ENCODE measurements at places on chromosomes 2 and 18. TPM values are rescaled to one million over a fixed set of nuclear protein-coding genes. Genes with fewer than 3 reads are reported as not detected.

- no peak overlapping the region for H3K27ac ChIP-seq
- no peak overlapping the region for H3K4me3 ChIP-seq
- H3K36me3 ChIP-seq, result no peaks in the 10 kb centered on the region
- no peaks in the 10 kb centered on the region for H3K4me1 ChIP-seq
Measured at GRCh38 chr2:13916066-13916465, 716.5 kb upstream of the LRATD1 start.

DNA sequence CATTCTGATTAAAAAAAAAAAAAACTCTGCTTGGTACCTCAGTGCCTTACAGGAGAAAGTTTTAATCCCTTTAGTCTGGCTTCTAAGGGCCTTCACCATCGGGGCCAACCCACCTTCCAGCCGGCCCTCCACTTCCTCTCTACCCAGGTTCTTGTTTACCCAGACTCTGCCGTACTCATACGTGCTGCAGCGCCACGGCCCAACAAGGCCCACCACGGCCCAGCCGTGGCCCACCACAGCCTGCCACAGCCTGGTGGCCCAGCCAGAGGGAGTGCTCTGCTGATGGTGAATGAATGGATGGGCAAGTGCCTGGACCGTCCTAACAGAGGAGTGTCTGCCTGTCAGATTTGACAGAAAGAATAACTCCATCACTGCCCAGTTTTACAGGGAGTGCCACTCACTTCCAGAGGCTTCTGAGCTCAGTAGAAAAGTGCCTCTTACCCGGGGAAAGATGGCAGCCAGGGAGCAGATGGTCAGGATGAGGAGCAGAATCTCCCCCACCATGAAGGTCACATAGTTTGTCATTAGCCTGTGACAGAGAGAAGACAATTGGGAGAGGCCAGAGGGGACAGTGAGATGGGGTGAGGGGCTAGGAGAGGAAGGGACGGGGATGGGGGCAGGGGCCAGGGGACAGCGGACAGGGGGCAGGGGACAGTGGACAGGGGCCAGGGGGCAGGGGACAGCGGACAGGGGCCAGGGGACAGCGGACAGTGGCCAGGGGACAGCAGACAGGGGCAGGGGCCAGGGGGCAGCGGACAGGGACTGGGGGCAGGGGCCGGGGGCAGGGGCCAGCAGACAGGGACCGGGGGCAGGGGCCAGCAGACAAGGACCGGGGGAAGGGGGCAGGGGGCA, 38.2 kb downstream of the CENPO start:
- peaks cover 8% of the 10 kb centered on the region for H3K4me1 ChIP-seq
- DNase-seq, result peak; percentile 56
- no peaks in the 10 kb centered on the region for H3K27me3 ChIP-seq
- no peak overlapping the region for H3K27ac ChIP-seq
- H3K36me3 ChIP-seq, result peaks cover 40% of the 10 kb centered on the region
- H3K4me3 ChIP-seq, result no peak overlapping the region

- H3K4me1 ChIP-seq, result peaks cover 36% of the 10 kb centered on the region
- no peaks in the 10 kb centered on the region for H3K27me3 ChIP-seq
Measured at GRCh38 chr18:62715759-62716615, 646 bp downstream of the PHLPP1 start.

ARHGAP15 gene
- 6.0 TPM for total RNA-seq

- H3K36me3 ChIP-seq, result no peaks in the 10 kb centered on the region
- DNase-seq, result no peak
- no peaks in the 10 kb centered on the region for H3K27me3 ChIP-seq
- no peak overlapping the region for H3K4me3 ChIP-seq
Measured at GRCh38 chr2:216350214-216350791, 22.0 kb downstream of the MARCHF4 start.

IL36B gene
- total RNA-seq, result 7.9 TPM

DNA sequence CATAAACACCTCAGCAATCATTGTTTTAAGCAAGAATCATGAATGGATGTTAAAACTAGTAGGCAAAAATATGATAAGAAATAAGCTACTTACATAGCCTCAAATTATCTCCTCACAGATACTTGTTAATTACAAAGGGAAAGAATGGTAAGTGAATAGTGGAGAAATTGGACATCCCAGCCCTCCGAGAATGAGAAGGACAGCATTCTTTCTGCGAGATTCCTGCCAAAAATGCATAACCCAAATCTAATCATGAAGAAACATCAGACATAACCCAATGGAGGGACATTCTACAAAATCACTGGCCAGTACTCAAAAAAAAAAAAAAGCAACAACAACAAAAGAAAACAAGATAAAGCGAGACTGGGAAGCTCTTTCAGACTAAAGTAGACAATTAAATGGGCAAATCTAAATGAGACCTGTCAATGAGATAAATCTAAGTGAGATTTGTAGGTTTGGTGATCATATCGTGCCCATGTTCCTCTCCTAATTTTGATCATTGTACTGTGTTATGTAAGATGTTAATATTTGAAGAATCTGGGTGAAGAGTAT, 57.9 kb upstream of the GLI2 start:
- no peaks in the 10 kb centered on the region for H3K36me3 ChIP-seq
- H3K27me3 ChIP-seq, result peaks cover 4% of the 10 kb centered on the region
- no peak overlapping the region for H3K27ac ChIP-seq
- DNase-seq, result no peak
- peaks cover 6% of the 10 kb centered on the region for H3K4me1 ChIP-seq

DNA sequence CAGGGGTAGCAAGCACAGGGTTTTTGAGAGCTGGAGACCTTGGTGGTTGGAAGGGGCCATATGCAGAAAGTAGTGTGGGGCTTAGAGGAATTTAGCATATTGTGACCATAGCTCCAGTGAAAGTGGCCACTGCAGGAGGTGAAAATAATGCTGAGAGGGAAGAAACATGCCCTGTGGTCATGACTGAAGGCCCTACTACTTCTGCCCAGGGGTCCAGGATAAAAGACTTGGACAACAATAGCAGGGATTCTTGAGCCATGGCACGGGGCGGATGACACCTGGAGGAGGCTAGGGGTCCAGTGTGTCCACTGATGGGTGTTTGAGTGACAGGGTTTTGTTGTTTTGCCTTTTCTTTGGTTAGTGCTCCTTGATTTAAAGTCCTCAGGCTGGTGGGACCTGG, 694.6 kb downstream of the CPS1 start:
- no peak overlapping the region for H3K4me3 ChIP-seq
- no peak overlapping the region for H3K27ac ChIP-seq
- no peaks in the 10 kb centered on the region for H3K27me3 ChIP-seq

INO80B gene
- total RNA-seq, result 31.9 TPM

GRCh38 chr2:50395605-50396297, 636.2 kb downstream of the NRXN1 start:
- H3K4me3 ChIP-seq, result no peak overlapping the region
- peaks cover 5% of the 10 kb centered on the region for H3K4me1 ChIP-seq
- no peaks in the 10 kb centered on the region for H3K36me3 ChIP-seq
- no peak overlapping the region for H3K27ac ChIP-seq
- no peak for DNase-seq

WDSUB1 gene
- total RNA-seq, result 4.8 TPM

GRCh38 chr2:41854227-41854626, 193.6 kb upstream of the PKDCC start:
- H3K4me1 ChIP-seq, result no peaks in the 10 kb centered on the region
- no peak for DNase-seq
- H3K27ac ChIP-seq, result no peak overlapping the region
- no peaks in the 10 kb centered on the region for H3K36me3 ChIP-seq

DNA sequence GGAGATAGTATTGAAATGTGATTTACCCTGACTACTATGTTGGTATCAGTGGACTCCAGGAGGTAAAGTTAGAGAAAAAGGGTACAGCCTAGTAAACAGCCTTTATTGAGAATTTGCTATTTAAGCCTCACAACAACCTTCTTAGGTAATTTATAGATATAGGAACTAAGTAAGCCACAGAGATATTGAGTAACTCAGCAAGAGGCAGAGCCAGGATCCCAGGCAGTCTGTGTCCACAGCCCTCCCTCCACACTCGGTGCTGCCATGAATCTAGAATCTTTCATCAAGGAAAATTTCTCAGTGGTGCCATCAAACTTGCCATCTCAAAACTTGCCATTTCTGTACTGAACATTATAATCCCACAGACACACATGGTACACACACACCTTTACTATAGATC, 170.9 kb downstream of the CAPN13 start:
- no peaks in the 10 kb centered on the region for H3K4me1 ChIP-seq
- no peaks in the 10 kb centered on the region for H3K27me3 ChIP-seq
- no peak for DNase-seq
- no peak overlapping the region for H3K4me3 ChIP-seq
- H3K36me3 ChIP-seq, result peaks cover 9% of the 10 kb centered on the region

DNA sequence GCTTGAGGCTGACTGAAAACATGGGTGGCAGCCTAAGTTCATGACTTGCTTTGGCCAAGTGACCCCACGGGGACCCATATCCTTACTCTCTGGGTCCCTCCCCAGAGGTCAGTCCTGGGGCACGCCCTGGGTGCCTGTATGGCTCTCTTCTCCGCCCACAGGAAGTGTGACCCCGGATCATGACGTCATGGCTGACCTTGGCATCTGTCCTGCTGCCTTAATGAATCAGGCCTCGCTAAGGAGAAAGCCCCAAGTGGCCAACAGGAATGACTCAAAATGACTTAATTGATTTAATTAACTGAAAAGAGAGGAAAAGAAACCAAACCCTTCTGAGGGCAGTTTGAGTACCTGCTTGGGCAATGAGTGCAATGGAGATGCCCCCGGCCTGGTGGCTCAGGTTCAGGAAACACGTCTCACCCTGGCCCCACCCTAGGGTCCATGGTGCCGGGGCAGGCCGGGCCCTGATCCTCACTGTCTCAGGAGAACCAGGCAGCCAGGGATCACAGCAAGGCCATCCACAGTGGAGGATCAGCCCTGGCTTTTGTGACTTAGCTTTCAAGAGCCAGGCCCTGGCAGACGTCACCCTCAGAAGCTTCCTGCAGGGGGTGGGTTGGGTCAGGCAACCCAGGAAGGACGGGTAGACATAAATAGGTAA, 112.0 kb downstream of the CYP26B1 start:
- H3K4me1 ChIP-seq, result peaks cover 17% of the 10 kb centered on the region
- no peaks in the 10 kb centered on the region for H3K36me3 ChIP-seq
- no peak overlapping the region for H3K4me3 ChIP-seq
- no peak for DNase-seq
- H3K27ac ChIP-seq, result no peak overlapping the region

DNA sequence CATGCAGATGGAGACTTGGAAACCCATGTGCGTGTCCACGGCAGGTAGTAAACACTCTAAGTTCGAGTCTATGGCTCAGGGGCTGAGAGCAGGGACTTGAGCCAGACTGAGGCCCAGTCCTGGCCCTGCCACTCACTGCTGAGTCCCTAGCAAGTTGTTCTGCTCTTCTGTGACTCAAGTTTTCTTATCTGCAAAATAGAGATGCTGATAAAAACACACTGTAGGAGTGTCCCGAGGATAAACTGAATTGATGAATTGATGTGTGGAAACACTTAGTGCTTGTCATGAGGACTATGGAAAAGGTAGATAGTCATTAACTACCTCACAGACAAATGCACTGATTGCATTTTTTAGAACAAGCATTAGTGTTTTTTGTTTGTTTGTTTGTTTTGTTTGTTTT, 73.2 kb downstream of the BOLA3 start:
- H3K36me3 ChIP-seq, result no peaks in the 10 kb centered on the region
- peaks cover 4% of the 10 kb centered on the region for H3K4me1 ChIP-seq
- H3K4me3 ChIP-seq, result no peak overlapping the region
- no peak overlapping the region for H3K27ac ChIP-seq
- no peaks in the 10 kb centered on the region for H3K27me3 ChIP-seq

GRCh38 chr2:106667478-106668070, 180.4 kb downstream of the CD8B2 start:
- no peak overlapping the region for H3K27ac ChIP-seq
- no peak overlapping the region for H3K4me3 ChIP-seq
- H3K27me3 ChIP-seq, result no peaks in the 10 kb centered on the region

Data from suprapubic skin (tissue), 4 donors.